ENCODE measurements at places on chromosomes 11 and 22.
A peak's percentile ranks its signal among the peaks of the same experiment; 100 is the strongest.

DNA sequence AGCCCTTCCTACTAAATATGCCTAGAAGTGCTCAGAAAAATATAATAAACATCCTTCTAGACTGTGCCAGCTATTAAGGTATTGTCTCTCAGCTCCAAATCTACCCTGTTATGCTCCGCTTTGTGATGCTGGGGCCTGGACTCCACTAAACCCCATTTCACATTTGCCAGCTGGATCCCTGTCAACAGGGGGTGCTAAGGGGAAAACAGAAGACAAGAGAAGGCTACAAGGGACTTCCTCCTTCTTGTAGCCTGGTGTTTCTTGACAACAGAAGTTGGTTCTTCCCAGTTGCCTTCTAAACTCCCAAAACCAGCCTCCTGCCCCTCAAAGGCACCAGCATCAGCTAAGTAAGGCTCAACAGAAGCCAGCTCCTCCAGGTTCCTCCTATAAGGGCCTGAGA lies 5.2 kb downstream of the NUMA1 start:
- peak; percentile 26 for DNase-seq

DNA sequence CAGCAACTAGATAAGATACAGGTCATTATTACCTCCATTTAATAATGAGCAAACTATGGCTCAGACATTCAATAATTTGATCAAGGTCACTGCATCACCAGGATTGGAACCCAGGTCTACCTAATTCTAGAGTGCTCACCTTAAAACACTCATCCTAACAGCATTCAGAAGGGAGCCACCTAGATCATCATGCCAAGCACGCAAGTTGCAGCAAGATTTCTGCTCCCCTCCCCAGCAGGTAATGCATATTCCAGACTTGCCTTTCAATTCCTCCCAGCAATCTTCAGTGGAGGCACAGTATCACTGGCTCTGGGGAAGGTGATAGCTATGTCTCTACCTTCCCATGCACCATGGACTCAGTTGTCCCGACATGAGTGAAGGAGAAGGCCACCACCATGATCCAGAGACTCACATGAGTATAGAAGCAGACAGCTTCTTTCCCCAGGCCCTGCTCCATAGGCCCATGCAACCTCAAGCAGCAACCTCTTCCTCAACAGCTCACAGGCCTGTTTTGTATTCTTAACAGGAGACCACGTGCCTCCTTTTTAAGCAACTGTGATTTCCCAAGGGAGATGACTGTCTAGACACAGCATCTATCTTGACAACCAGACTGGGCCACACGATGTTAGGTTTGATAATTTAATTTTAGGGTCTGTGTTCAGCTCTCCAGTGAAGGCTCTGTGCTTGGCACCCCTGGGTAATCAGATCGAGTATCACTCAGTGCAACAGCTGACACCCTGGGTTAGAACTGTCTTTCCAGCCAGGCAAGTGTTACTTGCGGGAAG lies 36.4 kb downstream of the RAB30 start:
- no peak for DNase-seq

GRCh38 chr22:39292561-39293074 lies 26.8 kb downstream of the RPL3 start:
- no peak for DNase-seq

DNA sequence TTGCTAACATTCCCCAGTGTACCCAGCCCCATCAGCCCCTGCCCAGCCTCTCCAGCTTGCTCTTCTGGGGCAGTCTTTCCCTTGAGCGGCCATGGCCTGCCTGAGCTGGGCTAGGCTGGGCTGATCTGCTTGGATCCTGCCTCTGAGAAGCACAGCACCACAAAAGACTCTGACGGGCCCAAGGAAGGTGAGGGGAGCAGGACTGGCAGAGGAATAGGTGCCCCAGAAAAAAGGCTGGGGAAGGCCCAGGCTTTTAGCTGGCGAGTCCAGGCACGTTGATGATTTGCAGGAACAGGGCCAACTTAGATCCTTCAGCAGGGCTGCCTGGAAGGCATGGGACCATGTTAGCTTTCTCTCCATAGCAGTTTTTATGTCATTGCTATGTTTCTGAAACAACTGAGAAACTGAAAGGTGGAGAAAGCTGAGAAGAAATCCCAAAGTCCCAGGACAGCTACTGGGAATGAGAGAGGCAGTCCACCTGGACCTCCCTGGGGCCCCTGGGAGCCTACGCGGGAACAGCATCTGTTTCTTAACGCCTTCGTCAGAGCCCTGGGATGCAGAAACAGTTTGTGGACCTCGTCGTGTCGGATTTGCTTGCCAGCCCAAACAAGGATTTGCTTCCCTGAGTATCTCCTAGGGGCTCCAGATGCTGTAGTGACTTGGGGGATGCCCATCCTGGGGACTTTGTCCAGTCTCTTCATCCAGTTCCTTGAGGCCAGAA lies 24.4 kb upstream of the FXYD6 start:
- no peak for DNase-seq

DNA sequence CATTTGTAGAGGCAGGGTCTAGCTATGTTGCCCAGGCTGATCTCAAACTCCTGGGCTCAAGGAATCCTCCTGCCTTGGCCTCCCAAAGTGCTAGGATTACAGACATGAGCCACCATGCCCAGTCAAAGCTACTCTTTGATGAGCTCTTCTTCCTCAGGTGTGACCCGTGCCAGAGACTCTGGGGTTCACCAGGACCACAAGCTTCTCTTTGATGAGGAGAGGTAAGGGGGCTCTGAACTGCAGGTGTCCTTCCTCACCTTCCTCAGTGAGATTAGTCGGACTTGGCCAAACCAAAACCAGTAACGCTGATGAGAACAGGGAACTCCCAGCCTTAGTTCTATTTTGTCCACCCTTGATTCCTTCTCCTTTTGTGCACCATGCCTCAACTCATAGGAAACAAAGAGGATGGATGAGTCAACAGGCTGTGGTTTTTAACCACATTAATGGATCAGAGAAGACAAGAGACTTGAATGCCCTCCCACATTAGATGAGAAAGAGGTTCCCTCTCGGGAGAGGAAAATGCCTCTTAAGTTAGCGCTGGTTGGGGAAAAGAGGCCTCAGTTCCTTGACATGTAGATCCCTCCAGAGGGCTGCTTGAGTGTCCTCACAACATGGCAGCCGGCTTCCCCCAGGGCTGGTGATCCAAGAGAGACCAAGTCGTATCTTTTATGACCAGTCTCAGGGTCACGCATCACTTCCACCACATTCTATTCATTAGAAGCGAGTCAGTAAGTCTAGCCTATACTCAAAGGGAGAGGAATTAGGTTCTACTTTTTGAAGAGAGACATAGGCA lies 25.7 kb upstream of the CTR9 start:
- DNase-seq, result no peak

GRCh38 chr22:31176923-31177322 lies 16.9 kb downstream of the RNF185 start:
- DNase-seq, result no peak

DNA sequence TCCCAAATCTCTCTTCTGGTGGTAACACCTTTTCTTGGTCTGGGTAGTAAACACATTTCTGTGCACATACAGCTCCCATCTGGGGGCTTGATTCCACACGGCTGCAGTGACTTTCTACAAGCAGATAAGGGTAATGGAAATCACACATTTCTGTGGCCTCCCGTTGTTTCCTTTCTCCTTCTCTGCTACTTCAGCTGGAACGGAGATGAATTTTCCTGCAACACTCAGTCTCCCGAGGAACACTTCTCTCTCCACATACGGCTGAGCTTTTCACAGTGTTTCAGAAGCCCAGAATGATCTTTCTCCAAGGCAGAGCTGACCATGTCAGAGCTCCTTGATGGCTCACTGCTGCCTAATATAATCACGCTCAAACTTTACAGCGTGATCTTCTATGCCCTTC lies 364.3 kb upstream of the NARS2 start:
- no peak for DNase-seq

DNA sequence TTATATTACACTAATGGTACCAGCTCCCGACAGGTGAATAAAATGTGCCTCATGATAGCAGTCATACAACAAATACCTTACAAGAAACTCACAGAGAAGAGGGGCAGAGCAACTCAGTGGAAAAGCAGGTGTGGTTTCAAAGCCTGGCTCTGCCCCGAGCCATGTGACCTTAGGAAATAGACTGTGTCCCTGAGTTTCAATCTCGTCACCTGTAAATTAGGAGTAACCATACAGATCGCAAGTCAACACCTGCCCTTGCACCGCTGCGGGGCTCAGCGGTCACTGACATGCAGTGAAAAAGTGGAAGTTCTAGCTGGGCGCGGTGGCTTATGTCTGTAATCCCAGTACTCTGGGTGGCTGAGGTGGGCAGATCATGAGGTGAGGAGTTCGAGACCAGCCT lies 11.9 kb upstream of the MRTFA start:
- no peak for DNase-seq

DNA sequence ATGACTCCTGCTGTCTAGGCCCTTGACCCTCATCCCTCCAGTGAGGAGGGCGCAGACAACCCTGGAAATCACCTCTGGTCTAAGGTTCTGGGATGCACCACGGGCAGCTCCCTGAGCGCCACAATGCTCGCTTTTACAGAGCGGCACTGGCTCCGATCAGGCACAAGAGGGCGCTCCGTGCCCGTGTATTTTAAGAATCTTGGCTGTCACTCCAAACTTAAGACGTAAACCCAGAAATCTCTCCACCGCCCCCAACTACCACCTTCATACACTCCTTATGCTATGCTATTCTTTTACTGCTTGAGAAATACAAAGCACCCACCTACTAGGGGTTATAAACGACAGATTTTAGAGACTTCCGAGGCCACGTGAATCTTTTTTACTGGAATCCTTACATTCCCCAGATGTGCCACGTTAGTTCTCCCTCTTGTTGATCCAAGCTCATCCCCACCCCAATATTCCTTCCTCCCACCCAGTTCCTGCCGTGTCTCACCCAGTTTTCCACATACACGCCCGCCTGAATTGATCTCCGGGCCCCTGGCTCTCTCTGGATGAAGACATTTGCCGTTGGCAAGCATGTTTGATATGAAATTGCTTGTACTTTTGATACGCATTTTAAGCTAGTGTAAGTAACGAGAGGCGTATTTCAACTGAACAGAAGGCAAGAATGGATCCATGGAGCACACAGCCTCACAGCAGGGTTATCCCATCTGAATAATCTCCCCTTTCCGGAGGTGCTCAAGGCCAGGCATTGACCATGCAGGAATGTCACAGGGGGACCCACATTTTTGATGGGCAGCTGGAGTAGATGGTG lies 453.5 kb downstream of the OPCML start:
- DNase-seq, result peak; percentile 17

DNA sequence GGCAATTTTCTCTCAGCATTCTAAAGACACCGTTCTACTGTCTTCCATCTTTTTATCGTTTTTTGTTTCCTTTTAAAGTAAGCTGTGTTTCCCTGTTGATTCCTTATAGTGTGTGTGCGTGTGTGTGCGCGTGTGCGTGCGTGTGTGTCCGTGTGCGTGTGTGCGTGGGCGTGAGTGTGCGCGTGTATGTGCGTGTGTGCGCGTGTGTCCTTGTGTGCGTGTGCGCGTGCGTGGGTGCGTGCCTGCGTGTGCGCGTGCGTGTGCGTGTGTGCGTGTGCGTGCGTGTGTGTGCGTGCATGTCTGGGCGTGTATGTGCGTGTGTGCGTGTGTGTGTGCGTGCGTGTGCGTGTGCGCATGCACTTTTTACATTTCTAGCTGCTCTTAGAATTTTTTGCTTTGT lies 1033.7 kb downstream of the BRD1 start:
- DNase-seq, result no peak

GRCh38 chr11:73322382-73323306 lies 14.6 kb downstream of the ARHGEF17 start:
- DNase-seq, result no peak

DNA sequence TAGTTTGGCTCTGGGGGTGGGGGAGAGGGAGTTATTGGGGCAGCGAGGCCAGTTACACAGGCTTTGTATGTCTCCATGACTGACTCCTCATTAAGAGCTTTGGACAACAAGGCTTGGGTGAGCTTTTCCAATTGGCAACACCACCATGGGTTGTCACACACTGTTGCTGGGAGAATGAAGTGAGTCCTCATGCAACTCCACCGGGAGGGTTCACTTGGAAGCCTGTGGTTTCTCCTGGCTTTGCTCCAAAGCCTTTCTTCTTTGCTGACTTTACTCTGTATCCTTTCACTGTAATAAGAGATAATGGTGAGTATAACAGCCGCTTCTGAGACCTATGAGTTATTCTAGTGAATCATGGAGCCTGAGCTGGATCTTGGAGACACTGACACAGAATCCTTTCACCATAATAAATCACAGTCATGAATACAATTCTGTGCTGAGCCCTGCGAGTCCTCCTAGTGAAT lies 24.9 kb downstream of the EIF3F start:
- no peak for DNase-seq

DNA sequence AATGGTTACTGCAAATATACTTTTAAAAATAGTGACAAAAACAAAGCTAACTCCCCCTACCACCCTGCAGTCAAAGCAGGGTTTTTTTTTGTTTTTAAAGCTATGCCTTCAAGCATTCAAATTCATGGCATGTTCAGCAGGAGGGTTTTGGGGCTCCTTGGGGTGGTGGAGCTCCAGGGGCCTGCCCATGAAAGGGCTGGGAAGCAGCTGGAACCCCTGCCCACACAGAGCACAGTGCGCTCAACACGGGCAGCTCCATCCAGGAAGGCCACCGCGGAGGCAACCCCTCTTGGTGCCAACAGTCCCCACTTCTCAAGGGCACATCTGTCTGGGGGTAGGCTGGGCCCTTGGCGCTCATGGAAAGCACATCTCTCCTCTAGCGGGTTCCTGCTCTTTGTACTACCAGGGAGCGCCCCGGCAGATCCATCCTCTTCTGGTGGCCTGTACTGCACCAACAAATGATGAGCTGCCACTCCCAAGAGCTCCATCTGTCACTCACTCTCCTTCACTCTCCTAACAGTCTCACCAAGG lies 16.6 kb upstream of the PHLDA2 start:
- no peak for DNase-seq

GRCh38 chr22:30809086-30809485 lies 114.4 kb downstream of the OSBP2 start:
- DNase-seq, result no peak

- DNase-seq, result no peak
Observed at GRCh38 chr11:133467686-133468085, 64.6 kb downstream of the OPCML start.

GRCh38 chr11:86978247-86978646 lies 23.1 kb upstream of the FZD4 start:
- DNase-seq, result no peak

- no peak for DNase-seq
Observed at GRCh38 chr11:118221419-118221818, 3.4 kb downstream of the JAML start.
